Heart left ventricle (tissue), 16 donors: ENCODE measurements at places on chromosomes 3 and 15. TPM values are rescaled to one million over a fixed set of nuclear protein-coding genes. Genes with fewer than 3 reads are reported as not detected.

DNA sequence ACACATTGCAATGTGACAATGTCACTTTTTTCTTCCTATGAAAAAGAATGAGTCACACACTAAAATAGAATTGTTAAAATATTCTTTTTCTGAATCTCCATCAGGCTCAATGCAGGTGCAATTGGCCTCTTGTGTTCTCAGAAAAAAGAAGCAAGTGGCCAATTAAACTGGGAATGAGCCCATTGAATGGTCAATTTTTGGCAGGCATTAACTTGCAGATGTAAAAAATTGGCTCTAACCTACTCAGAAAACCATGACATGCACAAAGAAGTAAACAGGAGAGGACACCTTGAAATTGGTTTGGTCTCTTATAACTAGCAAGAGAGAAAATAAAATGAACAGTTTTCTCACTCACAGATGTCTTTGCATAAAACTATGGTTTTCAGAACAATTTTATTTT, 820.8 kb downstream of the TBL1XR1 start:
- H3K36me3 ChIP-seq, result no peaks in the 10 kb centered on the region
- H3K27me3 ChIP-seq, result no peaks in the 10 kb centered on the region
- DNase-seq, result no peak
- no peak overlapping the region for H3K4me3 ChIP-seq
- H3K4me1 ChIP-seq, result no peaks in the 10 kb centered on the region

DNA sequence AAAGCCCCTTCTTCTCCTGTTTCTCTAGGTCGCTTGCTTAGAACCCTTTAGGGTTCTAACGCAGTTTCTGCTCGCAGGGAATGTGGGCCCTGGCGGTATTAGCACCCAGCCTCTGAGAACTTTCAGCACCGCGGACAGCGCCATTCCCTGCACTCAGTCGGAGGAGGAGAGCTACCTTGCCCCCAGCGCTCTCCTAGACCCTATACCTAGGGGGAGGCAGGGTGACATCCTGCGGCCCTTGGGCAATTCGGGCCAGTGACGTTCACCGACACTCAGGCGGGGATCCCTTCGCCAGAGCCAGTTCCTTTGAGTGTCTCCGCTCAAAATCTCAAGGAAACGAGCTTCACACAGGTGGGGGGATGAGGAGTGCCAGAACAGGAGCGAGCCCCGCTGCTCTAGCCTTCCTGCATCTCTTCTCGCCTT, 1.3 kb downstream of the SLC7A14 start:
- no peak overlapping the region for H3K27ac ChIP-seq
- H3K27me3 ChIP-seq, result peaks cover 17% of the 10 kb centered on the region
- no peaks in the 10 kb centered on the region for H3K36me3 ChIP-seq
- no peaks in the 10 kb centered on the region for H3K4me1 ChIP-seq
- DNase-seq, result peak; percentile 65

GRCh38 chr3:46932455-46933225, 43.9 kb downstream of the CCDC12 start:
- H3K4me3 ChIP-seq, result no peak overlapping the region
- H3K27ac ChIP-seq, result peak overlapping the region; percentile 85
- no peaks in the 10 kb centered on the region for H3K36me3 ChIP-seq
- H3K4me1 ChIP-seq, result peaks cover 75% of the 10 kb centered on the region
- DNase-seq, result no peak

GRCh38 chr15:65085207-65085753, 8.7 kb downstream of the KBTBD13 start:
- no peaks in the 10 kb centered on the region for H3K36me3 ChIP-seq
- H3K4me3 ChIP-seq, result no peak overlapping the region

DNA sequence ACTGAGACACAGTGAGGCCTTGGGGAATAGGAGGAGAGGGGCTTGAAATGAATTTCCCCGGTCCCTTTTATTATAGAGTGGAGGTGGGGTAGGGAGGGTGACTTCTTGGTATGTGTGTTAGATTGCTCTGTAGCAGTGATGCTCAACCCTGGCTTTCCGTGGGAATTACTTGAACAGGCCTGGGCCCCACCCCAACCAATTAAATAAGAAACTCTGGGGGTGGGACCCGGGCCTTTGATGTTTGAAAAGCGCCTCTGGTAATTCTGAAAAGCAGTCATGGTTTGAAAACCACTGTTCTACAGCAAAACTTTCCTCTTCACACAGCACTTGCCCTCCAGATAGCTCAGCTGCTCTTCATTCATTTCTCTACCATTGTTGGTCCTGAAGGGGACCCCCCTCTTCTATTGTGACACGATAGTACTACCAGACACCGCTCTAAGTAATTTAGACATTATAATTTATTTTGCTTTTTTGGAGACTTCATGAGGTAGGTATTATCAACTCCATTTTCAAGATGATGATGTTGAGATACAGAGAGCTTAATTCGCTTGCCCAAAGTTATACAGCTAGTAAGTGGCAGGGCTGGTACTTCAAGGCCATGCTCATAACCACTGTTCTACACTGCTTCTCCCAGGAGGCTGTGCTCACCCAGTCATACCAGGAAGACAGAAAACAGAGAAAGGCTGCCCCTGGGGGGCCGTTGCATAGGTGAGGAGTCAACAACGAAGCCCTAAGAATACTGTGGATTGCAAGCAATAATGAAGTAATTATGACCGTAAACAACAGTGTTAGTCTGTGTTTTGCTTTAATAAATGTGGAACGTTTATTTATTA, 176.2 kb downstream of the PEX5L start:
- H3K4me3 ChIP-seq, result no peak overlapping the region
- H3K27ac ChIP-seq, result no peak overlapping the region
- no peaks in the 10 kb centered on the region for H3K27me3 ChIP-seq
- no peaks in the 10 kb centered on the region for H3K4me1 ChIP-seq

DNA sequence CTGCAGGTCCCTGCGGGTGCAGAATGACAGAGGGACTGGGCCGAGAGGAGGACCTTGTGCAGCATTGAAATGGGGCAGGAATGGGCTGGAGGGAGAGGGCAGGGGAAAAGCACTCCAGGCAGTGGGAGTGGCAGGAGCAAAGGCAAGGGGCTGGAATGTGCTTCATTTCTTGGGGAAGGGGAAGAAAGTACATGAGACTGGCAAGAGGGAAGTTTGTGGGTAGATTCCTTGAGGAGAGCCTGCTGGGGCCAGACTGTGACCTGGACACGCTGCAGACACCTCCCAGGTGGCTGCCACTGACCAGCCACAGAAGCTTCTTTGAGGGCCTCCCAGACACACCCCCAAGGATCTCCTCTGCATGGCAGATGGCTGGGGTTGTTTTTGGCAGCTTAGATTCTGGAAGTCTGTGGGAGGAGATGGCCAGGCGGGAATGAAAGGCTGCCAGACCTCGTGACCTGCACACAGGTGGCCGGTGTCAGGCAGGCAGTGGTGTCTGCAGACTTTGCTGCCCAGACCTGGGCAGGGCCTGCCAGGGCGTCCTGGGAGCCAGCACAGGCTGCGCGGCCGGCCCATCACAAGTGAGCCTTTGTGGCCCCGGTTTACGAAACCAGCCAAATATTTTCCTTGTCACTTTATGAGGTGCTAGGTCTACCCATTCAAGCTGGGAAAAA, 53.1 kb downstream of the SPSB4 start:
- H3K4me3 ChIP-seq, result no peak overlapping the region
- H3K27ac ChIP-seq, result no peak overlapping the region
- DNase-seq, result no peak

- no peaks in the 10 kb centered on the region for H3K27me3 ChIP-seq
- no peak overlapping the region for H3K27ac ChIP-seq
- no peak overlapping the region for H3K4me3 ChIP-seq
These were observed 20.9 kb downstream of the CXCR6 start for GRCh38 chr3:45964139-45964538.

GRCh38 chr15:62241135-62241770, 76.2 kb upstream of the C2CD4B start:
- DNase-seq, result no peak
- no peaks in the 10 kb centered on the region for H3K36me3 ChIP-seq
- H3K27me3 ChIP-seq, result no peaks in the 10 kb centered on the region
- H3K4me1 ChIP-seq, result no peaks in the 10 kb centered on the region
- no peak overlapping the region for H3K27ac ChIP-seq

GRCh38 chr3:106560451-106560966, 691.7 kb upstream of the CBLB start:
- no peaks in the 10 kb centered on the region for H3K27me3 ChIP-seq
- DNase-seq, result no peak
- H3K4me3 ChIP-seq, result no peak overlapping the region
- H3K4me1 ChIP-seq, result no peaks in the 10 kb centered on the region
- H3K27ac ChIP-seq, result no peak overlapping the region

GRCh38 chr3:52934630-52935530, 37.5 kb upstream of the STIMATE start:
- H3K36me3 ChIP-seq, result peaks cover 41% of the 10 kb centered on the region
- DNase-seq, result no peak
- H3K27me3 ChIP-seq, result no peaks in the 10 kb centered on the region
- H3K4me3 ChIP-seq, result no peak overlapping the region
- no peak overlapping the region for H3K27ac ChIP-seq

DNA sequence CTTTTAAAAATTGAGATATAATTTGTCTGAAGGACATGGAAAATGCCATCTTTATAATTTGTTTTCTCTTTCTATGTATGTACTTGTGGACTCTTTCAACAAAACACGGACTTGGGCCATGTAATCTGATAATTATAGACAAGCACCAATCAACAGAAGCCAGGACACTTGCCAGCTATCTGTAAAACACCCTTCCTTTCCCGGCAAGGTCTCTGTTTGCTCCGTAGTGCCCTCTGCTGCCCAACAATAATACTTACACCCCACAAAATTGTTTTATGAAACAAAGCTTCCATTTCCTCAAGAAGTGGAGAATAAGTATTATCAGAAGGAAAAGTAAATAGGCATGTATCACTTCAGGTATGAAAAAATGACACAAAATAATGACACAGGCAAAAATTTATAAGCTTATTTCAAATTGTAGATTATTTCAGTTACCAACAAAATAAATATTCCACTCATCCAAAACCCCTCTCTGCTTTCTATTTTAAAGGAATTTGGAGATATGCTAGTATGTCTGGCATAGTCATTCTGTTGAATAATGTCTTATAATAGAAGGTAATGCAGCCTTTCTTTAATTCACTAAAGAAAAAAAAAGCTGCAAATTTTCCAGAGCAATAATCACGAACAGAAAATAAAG, 32.8 kb downstream of the MYH15 start:
- no peak overlapping the region for H3K27ac ChIP-seq
- H3K27me3 ChIP-seq, result no peaks in the 10 kb centered on the region
- DNase-seq, result peak; percentile 39
- no peak overlapping the region for H3K4me3 ChIP-seq
- no peaks in the 10 kb centered on the region for H3K4me1 ChIP-seq

- no peaks in the 10 kb centered on the region for H3K27me3 ChIP-seq
- no peak overlapping the region for H3K27ac ChIP-seq
- no peak overlapping the region for H3K4me3 ChIP-seq
- no peak for DNase-seq
These were observed 38.0 kb downstream of the ARRDC4 start for GRCh38 chr15:97998307-97999071.

GRCh38 chr3:189260556-189261493, 89.1 kb downstream of the TPRG1 start:
- H3K27me3 ChIP-seq, result no peaks in the 10 kb centered on the region
- H3K36me3 ChIP-seq, result no peaks in the 10 kb centered on the region
- no peak overlapping the region for H3K27ac ChIP-seq

GRCh38 chr3:149120051-149120972, 9.1 kb upstream of the HPS3 start:
- H3K36me3 ChIP-seq, result no peaks in the 10 kb centered on the region
- H3K4me3 ChIP-seq, result no peak overlapping the region
- no peak for DNase-seq
- no peaks in the 10 kb centered on the region for H3K4me1 ChIP-seq
- H3K27ac ChIP-seq, result no peak overlapping the region

DNA sequence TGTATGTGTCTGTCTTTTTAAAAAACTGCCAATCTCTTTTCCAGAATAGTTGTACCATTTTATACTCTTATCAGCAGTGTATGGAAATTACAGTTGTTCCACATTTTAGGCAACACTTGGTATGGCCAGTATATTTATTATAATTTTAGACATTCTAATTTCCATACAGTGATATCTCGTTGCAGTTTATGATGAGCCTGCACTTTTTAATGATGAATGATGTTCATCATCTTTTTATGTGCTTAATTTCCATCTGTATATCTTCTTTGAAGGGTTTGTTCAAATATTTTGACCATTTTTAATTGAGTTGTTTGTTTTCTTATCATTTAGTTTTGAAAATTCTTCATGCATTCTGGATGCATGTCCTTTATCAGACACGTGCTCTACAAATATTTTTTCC, 57.0 kb upstream of the UBE2E2 start:
- H3K4me3 ChIP-seq, result no peak overlapping the region
- no peaks in the 10 kb centered on the region for H3K4me1 ChIP-seq
- no peak overlapping the region for H3K27ac ChIP-seq
- H3K27me3 ChIP-seq, result no peaks in the 10 kb centered on the region

GRCh38 chr3:139295040-139295439, 48.8 kb upstream of the MRPS22 start:
- H3K27ac ChIP-seq, result no peak overlapping the region
- no peaks in the 10 kb centered on the region for H3K4me1 ChIP-seq
- H3K27me3 ChIP-seq, result no peaks in the 10 kb centered on the region
- DNase-seq, result no peak
- H3K4me3 ChIP-seq, result no peak overlapping the region

- H3K4me3 ChIP-seq, result peak overlapping the region; percentile 9
- H3K36me3 ChIP-seq, result no peaks in the 10 kb centered on the region
- H3K4me1 ChIP-seq, result peaks cover 16% of the 10 kb centered on the region
- peak; percentile 80 for DNase-seq
These were observed 51.4 kb upstream of the RNF7 start for GRCh38 chr3:141686466-141687291.

DNA sequence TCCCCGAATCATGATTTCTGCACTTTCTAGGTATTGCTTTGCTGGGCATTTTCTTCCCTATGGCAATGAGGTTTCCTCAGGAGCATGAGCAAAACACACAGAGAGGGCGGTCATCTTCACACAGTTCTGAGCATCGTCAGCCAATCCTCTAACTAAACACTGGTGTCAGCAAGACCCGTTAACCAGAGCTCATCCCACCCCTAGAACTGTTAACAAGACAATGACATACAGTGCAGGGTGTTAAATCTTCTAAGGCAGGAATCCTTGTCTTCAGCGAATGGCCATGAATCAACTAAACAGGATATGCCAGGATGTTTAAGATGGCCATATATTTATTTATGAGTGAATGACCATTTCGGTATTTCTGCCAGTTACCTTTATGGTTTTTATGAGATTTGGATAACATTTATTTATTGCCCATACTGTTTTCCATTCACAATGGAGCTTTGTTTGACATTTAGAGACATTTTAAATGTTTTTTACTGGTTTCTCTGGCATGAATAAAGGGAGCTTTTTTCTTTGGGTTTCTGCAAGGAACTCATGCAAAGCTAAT, 411.5 kb upstream of the PROK2 start:
- H3K27ac ChIP-seq, result no peak overlapping the region
- no peak for DNase-seq
- H3K27me3 ChIP-seq, result no peaks in the 10 kb centered on the region
- H3K4me1 ChIP-seq, result no peaks in the 10 kb centered on the region
- H3K4me3 ChIP-seq, result no peak overlapping the region

- no peak for DNase-seq
- H3K27me3 ChIP-seq, result no peaks in the 10 kb centered on the region
- no peaks in the 10 kb centered on the region for H3K4me1 ChIP-seq
- no peaks in the 10 kb centered on the region for H3K36me3 ChIP-seq
These were observed 2.2 kb upstream of the FAM240A start for GRCh38 chr3:46609944-46610722.

The AGTR1 gene
- total RNA-seq, result 3.8 TPM

The IL17RE gene
- total RNA-seq, result 0.69 TPM

The RARRES1 gene
- 2.4 TPM for total RNA-seq

The GABRG3 gene
- total RNA-seq, result not detected

The WDR5B gene
- total RNA-seq, result 2.9 TPM

The RUVBL1 gene
- total RNA-seq, result 27.1 TPM

The CHDH gene
- 0.99 TPM for total RNA-seq
